ENCODE measurements at places on chromosomes 5 and 9. TPM values are rescaled to one million over a fixed set of nuclear protein-coding genes. Genes with fewer than 3 reads are reported as not detected.

The ANKRA2 gene
- total RNA-seq = 11.0 TPM

The PTGR1 gene
- 304 TPM for total RNA-seq

The QSOX2 gene
- 2.9 TPM for total RNA-seq

DNA sequence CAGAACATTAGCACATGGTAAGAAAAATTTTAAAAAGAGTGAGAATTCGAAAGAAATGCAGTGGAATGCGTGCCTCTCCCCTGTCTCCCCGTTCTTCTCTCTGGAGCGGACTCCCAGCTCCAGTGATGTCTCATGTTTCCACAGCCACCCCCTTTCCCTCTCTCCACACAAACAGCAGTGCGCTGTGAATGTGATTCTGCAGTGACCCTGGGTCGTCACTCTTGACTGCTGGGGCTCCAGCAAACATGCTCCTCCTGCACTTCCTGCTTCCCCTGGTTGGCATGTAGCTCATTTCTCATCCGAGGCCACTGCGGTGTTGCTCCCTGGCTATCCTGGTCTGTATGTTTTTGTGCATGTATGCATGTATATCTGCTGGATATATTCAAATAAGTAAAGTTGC, 13.3 kb downstream of the PHF2 start:
- DNase-seq = no peak

- no peak for DNase-seq
These were observed 340.5 kb downstream of the PIK3R1 start for GRCh38 chr5:68555907-68556681.

- DNase-seq = no peak
These were observed 68.7 kb upstream of the FSTL4 start for GRCh38 chr5:133680830-133681565.

DNA sequence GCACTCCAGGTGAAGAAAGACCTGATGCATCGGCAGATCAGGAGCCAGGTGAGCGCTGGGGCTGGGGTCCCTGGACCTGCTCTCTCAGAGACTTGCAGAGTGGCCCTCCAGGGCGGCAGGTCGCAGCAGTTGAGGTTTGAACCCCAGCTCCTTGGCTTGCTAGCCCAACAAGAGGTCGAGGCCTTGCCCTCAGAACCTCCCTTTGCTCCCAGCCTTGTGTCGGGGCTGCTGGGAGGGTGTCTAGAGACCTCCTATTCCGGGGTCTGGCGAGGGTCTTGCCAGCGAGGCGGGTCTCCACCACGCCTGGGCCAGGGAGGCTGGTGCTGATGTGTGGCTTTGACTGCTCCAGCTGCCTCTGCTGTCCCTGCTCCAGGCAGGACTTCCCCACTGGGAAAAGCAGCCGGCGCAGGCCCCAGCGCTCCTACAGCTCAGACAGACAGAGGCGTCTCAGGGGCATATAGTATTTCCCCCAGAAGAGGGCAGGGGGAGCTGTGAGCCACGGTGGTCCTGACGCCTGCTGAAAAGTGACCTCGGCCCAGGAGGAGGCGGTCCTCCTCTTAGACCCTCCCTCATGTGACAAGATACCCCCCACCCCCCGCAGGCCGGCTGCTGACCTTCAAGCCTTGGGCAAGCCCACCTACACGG, 38.3 kb downstream of the LRSAM1 start:
- DNase-seq = no peak

DNA sequence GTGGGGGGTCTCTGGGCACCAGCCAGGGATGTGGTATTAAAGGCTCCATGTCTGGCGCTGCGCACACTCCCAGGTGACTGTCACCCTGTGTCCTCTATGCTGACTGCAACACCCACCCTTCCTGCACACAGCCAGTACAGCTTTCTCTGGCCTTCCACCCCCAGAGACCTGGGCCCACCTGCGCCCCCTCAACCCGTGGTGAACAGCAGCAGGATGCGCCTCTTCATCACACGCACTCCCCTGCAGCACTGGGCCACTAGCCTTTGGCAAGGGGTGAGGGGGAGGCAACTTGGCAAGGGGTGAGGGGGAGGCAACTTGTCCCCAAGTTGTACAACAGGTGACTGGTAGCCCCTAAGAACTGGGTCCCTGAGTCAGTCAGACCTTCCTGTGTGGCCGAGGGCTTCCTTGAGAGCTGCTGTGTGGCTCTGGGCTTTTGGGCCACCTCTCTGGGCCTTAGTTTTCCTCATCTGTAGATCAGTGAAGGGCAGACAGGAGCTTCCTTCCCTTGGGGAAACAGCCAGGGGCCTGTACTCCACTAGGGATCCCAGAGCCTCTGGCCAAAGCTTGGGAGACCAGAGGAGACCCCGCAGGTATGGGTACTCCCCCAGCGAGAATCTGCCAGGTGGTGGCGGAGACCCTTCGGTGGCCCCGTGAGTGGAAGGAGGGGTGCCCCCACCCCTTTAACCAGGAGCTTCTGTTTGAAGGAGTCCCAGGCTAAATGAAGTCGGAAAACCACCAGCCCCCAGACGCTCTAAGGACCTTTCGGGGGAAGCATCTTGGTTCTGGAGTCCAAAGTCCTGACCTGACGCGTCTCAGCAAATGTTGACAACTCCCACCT, 4.5 kb downstream of the CRAT start:
- DNase-seq = no peak

Measured in esophagus squamous epithelium (tissue), 5 donors.